ENCODE measurements at places on chromosomes 6 and 20.

DNA sequence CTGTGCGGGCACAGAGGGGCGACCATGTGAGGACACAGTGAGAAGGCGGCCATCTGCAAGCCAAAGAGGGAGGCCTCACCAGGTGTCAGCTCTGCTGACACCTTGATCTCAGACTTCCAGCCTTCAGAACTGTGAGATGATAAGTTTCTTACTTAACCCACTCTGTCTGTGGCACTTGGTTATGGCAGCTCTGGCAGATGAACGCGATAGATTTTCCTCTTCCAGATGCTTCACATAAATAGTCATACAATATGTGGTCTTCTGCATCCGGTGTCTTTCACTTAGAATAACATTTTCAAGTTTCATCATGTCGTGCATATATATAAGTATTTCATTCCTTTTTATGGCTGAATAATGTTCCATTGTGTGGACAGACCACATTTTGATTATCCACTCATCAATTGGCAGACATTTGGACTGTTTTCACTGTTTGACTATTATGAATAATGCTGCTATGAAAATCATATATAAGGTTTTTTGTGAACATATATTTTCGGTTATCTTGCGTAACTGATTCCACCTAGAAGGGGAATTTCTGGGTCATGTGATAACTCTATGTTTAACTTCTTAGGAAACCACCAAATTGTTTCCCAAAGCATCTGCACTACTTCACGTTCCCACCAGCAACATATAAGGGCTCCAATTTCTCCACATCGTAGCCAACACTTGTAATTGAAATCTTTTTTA lies 30.2 kb downstream of the PRR18 start:
- DNase-seq, result no peak

DNA sequence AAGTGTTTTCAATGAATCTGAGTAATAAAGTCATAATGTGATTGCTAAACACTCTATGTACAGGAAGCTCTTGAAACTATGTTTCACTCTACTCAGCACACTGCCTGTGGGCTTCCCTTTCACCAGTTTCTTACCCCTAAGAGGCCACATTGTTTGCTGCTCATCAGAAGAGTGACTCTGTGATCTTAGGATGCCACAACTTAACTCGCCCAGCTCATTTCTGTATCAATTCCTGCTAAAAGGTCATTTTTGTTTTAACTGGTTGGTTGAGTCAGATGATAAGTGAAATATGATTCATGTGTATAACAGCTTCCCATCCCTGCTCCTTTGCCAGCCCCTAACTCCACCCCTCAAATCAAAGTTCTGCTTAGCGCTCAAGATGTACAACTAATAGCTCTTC lies 9.8 kb upstream of the NDUFAF4 start:
- no peak for DNase-seq

- DNase-seq, result no peak
These were observed 14.6 kb downstream of the TJAP1 start for GRCh38 chr6:43491750-43492661.

GRCh38 chr6:106883808-106884262 lies 90.7 kb downstream of the CD24 start:
- no peak for DNase-seq

- DNase-seq, result no peak
These were observed 914.1 kb upstream of the GJE1 start for GRCh38 chr6:141218583-141218982.

- no peak for DNase-seq
These were observed 850.5 kb upstream of the MAP3K7 start for GRCh38 chr6:91437315-91437729.

- no peak for DNase-seq
These were observed 6.4 kb downstream of the CCND3 start for GRCh38 chr6:41935193-41935574.

DNA sequence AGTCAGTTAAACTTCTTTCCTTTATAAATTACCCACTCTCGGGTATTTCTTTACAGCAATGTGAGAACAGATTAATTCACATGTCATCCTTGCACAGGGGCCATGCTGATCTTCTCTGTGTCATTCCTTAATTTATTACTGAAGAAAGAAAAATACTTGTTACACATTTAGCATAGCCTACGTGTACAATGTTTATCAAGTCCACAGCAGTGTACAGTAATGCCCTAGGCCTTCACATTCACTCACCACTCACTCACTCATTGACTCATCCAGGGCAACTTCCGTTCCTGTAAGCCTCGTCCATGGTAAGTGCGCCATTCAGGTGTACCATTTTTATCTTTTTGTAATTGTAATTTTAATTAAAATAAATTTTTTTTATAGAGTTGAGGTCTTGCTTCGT lies 73.6 kb downstream of the RSPH3 start:
- no peak for DNase-seq

DNA sequence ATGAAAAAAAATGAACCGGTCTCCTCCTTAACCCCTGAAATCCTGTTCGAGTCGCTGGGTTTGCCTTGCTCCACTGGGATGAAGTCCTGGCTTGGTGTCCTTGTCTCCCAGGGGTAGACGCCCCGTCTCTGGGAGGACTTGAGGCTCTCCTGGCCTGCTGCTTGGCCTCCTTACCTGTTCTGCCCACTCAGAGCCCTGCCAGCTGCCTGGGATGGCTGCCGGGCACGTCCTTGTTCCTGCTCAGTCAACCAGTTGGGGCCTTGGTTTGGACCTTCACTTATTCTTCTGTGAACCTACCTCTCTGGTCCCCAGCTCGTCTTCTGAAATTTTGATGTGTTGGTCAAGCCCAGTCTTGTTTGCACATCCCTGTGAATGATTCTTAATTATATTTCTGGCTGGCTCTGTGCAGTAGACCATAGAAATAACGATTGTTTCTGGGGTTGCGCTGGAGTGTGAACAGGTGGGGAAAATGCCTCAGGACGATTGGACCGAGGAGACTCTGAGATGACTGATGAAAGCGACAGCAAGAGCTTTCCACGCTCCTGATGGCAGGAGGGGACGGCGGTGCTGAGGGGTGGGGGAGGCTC lies 126.5 kb upstream of the ESR1 start:
- no peak for DNase-seq

GRCh38 chr6:46273911-46274310 lies 103.1 kb upstream of the ENPP5 start:
- no peak for DNase-seq

DNA sequence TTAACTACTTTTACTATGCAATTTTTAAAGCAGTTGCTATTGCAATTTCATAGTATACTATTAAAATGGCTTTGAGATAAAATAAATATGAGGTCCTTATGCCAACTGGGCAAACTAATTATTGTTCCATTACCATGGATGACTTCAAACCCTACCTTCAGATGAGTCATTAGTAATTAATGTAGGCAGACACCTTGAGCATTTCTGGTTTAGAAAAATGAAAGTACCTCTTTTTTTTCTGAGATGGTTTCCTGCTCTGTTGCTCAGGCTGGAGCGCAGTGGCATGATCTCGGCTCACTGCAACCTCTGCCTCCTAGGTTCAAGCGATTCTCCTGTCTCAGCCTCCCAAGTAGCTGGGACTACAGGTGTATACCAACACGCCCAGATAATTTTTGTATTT lies 11.9 kb downstream of the ASF1A start:
- DNase-seq, result no peak

DNA sequence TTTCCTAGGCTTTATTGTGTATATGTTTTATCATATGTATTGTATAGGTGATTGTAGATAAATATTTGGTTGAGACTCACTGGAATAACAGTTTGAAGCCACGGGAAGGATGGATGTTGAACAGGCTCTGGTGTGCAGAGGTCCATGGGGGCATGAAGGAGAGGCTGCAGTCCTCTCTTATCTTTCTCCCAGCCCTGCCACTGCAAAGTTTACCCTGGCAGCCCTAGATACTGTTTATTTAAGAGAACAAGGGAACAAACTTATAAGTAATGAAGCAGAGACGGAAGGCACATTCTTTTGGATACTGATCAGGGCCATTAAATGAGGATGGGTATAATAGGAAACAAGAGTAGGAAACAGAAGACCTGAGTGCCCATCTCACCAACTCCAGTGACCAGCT lies 103.6 kb upstream of the SCGN start:
- no peak for DNase-seq

DNA sequence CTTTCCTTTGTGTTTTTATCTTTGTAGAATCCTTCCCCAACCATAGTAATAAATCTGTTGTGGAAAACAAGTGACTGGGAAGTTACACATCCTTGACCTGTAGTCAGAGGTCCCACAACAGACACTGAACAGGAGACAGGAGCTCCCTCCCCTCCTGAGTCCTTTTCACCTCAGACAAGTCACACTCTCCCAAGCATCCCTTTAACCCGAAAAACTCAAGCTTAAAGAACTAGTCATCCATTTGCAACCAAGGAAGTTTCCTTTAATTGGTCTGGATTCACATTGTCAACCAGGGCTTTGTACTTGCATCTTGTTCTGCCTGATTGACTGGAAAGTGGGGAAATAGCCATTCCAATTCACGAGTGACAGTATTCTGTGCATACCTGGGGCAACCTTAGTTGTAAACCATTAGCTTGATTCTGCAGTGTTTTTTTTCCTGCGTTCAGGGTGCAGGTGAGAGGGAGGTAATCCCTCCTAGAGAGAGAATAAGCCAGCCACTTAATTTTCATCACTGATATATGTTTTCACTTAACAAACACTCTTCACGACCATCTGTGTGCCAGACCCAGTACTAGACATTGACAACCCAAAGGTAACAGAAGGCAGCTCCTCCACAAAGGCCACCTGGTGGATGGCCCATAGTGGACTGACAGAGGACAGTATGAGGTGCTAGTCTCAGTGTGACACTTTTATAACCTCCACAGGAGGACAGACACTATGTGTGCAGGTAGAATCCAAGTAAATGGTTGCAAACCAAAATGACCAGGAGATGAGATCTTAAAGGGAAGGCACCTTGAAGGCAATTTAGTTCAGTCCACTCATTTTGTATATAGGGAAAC lies 112.4 kb downstream of the SLX4IP start:
- no peak for DNase-seq

DNA sequence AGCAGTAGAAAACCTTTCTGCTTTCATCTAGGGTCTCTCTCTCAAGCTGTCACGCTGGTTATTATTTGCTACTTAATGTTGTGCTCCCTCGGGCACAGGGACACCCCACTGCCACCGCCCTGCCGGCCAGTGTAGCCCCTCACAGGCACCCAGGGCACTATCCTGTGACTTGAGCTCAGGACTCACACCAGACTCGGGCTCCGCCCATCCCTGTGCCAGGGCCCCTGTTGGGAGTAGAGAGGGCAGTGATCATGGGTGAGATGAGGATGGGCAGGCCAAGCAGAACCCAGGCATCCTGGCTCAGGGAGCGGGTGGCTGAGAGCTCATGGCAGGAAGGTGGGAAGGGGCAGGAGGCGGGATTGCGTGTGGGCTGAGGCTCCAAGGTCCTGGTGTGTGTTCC lies 371.9 kb downstream of the ZFAND3 start:
- DNase-seq, result no peak

DNA sequence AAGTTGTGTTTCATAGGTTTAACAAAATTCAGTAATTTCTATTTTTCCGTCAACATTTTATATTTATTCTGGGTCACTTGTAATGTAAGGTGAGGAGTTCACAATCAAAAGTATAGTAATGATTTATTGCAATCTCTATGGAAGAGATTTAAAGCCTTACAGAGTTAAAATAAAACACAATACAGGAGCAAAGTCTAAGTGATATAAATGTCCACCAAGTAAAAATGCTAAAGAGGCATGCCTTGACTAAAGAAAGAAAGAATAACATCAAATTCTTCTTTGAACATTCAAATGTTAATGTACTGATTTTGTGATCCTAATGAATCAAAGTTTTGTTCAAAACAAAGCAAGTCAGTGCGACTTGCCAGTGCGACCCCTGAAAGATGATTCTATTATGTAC lies 61.5 kb downstream of the REPS1 start:
- no peak for DNase-seq

GRCh38 chr6:144266091-144266649 lies 19.0 kb upstream of the UTRN start:
- no peak for DNase-seq

DNA sequence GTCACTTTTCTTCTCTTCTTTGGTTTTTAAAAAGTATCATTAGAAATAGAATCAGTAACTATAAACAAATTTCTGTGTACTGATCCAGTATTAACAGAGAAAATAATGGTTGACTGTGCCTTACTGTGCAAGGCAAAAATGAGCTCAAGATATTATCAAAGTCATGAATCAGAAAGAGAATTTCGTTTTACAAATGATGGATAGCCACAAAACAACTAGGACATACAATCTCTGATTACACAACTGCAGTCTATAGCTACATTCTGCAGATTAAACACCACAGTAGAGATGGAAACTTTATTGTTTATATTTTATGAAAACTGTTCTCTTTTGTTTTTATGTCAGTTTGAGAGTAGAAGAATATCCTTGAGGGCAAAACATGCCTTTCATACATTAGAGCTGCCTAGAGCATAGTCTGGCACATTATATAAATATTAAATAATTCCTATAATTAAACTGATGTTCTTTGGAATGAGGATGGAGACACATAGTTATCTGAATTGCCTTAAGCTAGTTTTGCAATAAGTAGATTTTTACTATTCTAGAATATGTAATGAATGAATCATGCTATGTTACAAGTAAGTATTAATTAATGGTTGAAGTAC lies 333.1 kb downstream of the LAMA2 start:
- DNase-seq, result no peak

DNA sequence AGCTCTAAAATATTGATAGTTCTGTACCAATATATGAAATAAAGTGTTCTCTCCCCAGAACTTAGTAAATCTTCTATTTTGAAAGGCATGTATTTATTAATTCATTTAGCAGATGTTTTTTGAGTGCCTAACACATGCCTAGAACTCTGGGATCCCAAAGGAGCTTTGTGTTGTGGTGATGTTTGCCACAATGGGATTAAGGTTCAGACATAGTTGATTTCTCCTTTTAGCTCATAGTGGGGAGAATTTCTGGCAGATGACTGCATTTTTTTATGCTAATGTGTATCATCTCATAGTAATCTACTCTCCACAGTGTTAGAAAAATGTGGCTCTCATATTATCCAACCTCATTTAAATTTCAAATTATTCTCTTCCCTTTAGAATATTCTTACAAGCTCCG lies 21.7 kb downstream of the MYB start:
- DNase-seq, result no peak

DNA sequence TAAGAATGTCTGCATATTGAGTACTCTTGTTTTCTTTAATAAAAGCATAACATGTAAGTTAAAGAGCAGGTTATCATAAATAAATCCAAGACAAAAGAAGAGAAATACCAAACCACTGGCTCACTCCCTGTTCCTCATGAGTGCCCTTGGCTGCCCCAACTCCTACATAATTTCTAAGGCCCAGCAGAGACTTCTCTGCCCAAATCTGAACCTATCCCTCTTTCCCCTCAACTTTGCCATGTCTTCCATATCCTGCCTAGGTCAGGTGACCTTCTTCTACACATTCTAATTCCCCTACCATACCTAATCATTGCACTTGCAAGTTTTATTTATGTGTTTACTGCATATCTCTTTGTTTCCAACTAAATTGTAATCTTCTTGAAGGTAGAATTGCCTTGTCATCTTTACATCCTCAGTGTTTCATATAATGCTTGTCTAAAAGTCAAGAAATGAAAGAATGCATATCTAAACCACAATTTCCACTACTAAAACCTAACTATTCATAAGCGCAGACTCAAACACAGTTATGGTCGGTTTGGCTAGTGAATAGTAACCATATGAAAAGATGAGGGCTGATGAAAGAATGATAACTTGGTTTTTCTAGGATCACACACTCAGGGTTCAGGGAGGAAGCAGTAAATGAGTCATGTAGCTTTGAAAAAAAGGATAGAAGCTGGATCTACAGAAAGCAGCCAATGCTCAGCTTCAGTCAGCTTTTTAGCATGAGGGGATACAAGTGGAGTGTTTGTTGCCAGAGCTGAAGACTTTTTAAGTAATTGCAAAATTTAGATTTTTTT lies 53.3 kb upstream of the EYA4 start:
- no peak for DNase-seq
